Stimulated activated CD4-positive, alpha-beta T cell treated with anti-CD3 and anti-CD28 coated beads, Interleukin-2, amount 100 ng/mL, for 48 hours (primary cell): ENCODE measurements at places on chromosomes 13 and 19.

- no peak for DNase-seq
These were observed 968.8 kb downstream of the TUBA3C start for GRCh38 chr13:18212873-18213272.

GRCh38 chr13:99200432-99201167 lies at the start of gene UBAC2:
Gene UBAC2 (plus strand): TSS chr13:99200854. CDS start chr13:99200909, 55 bp downstream.
- DNase-seq: peak; percentile 94

GRCh38 chr19:10852098-10852800 lies 4.0 kb downstream of the C19orf38 start:
- DNase-seq: no peak

GRCh38 chr13:50069261-50069660 lies 54.0 kb downstream of the KCNRG start:
- no peak for DNase-seq

- DNase-seq: peak; percentile 77
These were observed 16.4 kb upstream of the CYP2B6 start for GRCh38 chr19:40974633-40975037.

DNA sequence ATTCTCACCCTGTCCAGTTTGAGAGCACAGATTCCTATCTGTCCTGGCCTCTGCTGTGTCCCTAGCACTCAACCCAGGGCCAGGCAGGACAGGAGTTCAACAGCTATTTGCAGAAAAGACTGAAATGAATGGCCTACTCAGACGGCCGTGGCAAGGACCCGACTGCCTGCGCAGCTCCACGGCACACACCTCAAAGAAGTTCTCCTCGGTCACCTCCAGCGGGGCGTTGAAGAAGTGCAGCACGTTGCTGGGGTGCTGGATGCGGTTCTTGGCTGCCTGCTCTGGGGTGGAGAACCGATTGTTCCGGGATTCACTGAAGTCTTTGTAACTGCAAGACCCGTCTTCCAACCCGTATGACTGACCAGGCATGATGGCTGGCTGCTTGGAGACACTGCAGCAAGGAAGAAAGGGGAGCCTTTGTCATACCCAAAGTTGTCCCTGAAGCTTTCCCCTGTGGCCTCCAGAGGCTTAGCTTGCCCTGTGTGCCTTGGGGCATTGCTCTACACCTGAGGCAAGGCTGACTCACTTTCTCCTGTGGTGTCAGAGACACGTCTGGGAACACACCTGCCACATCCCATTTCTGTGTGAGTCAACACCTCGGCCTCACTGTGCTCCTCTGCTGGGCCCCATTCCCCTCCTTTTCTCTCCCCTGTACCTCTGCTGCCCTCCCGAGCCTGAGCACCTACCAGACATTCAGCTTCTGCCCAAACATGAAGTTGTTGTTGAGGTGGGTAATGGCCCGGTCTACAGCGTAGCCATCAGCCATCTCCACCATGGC lies 6.8 kb upstream of the ECH1 start:
- peak; percentile 58 for DNase-seq

GRCh38 chr13:45269204-45269603 lies 68.4 kb upstream of the KCTD4 start:
- no peak for DNase-seq

GRCh38 chr13:97058391-97058790 lies 64.1 kb upstream of the OXGR1 start:
- DNase-seq: no peak

- no peak for DNase-seq
These were observed 125.5 kb downstream of the KCNRG start for GRCh38 chr13:50140581-50141374.

GRCh38 chr19:1441677-1442438 lies 3.7 kb downstream of the RPS15 start:
- DNase-seq: no peak
